ENCODE measurements at places on chromosomes 12 and 14.

DNA sequence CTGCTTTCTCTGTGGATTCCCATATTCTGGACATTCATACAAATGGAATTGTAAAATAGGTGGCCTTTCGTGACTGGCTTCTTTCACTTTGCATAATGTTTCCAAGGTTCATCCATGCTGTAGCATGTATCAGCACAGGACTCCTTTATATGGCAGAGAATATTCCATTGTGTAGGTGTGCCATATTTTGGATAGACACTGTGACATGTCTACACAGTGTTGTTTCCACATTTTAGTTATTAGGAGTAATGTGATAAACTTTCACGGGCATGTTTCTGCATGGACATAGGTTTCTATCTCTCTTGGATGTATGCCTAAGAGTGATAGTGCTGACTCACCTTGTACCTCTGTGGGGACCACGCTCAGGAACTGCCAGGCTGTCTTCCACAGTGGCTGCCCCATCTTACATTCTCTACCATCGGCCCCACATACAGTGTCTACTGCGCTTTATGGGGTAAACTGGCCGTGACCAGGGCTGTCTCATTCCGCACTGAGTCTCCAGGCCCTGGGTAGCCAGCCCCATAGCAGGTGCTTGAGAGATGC, 7.1 kb upstream of the KRT84 start:
- DNase-seq, result no peak

DNA sequence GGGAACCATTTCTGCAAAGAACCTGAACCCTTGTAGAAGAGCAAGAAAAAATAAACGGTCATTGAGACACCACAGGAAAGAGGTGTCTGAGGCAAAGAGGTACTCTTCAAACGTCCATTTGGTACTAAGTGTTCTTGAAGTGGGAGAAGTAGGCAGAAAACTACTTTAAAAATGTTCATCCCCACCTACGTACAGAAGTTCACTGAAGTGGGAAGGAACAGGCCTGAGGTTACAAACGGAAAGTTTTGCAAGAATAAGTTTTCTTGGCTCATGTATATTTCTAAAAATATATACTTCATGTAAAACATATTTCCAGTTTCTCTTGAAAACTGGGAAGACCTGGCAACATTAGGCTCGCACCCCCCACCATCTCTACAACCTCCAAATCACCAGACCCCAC, 61.2 kb downstream of the STXBP6 start:
- no peak for DNase-seq

DNA sequence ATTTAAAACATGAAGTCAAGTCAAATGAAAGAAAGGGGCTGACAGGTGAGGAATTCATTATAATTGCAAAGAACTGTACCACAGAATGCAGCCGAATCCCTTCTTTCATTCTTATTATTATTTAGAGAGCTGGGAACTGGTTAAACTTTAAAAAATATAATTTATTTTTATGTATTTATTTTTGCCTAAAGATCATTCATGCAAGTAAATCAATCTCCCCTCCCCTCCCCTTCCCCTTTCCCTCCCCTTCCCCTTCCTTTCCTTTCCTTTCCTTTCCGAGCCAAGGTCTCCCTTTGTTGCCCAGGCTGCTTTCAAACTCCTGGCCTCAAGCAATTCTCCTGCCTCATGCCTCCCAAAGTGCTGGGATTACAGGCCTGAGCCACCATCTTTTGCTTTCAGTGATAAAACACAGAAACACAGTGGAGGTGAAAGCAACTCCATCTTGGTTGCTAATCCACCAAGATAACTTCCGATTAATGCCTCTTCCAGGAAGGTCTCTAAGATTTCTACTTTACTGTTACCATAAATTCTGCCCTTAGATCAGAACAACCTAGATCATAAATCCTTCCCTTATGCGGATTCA, 6.0 kb upstream of the UBC start:
- DNase-seq, result no peak

- no peak for DNase-seq
These were observed 3.8 kb downstream of the ETV6 start for GRCh38 chr12:11653215-11653753.

GRCh38 chr12:104207416-104208205, 8.0 kb upstream of the TXNRD1 start:
- DNase-seq, result no peak

DNA sequence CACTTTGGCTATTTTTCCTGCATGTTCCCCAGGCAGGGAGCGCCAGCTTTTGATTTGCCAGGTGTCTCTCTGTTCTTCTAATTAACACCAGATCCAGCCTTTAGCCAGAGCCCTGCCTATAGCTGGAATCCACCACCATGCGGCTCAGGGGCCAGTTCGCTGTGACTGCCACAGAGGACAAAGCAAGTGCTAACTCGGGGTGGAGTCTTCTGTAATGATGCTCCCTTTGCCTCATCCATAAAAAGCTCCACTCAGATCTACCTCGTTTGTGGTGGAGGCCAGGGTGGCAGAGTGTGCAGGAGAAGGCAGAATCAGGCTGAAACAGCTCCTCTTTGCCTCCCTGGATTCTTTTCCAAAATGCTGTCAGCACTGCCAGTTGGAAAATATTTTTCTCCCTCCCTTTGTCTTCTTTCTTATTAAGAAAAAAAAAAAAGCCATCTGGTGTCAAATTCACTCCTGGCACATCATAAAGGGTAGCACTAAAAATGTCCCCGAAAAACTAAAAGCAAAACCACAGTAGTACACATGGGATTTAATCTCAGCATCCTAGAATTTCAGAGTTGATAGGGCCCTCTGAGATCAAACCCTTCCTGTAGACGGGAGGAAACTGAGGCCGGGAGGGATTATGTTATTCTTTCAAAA, 18.0 kb upstream of the CTDSP2 start:
- DNase-seq, result no peak

DNA sequence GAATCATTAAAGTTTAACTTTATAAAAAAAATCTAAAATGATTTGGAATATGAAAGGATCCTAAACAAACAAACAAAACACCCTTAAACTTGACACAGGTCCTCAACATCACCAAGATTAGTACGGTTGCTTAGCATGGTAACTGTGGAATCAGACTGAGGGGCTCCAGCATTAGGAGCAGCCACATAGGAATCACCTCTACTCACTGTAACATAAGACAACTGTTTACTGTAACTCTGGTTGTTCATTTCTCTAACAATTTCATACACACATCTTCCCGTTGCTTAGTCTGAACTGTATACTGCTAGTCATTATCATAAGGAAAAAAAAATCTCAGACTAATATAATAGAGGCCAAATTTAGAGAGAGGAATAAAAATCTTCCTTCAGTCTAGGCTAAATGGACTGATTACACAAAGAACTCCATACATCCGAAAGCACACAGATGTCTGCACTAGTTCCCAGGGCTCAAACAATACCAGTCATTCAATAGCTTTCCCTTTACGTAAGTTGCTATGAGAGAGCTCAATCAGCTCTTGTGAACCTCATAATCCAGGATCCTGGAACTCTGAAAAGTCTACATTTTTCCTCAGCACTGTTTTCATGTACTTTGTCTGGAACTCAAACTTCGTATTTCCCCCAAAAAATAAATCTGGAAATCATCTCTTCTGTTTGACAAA, 26.0 kb downstream of the LRP6 start:
- no peak for DNase-seq

- no peak for DNase-seq
These were observed 36.7 kb downstream of the SPATS2 start for GRCh38 chr12:49403971-49404450.

DNA sequence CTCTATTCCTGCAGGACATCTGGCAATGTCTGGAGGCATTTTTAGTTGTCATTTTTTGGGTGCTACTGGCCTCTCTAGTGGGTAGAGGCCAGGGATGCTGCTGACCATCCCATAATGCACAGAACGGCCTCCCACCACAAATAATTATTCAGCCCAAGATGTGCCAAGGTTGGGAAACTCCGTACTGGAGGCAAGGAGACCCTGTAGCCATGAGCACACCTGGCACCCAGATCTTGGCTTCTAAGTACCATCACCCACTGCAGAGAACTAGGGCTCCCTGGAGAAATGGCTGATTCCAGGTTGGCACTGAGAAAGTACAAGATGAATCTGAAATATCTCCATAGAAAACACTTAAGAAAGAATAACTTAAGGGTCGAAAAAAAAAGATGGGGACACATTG, 81.7 kb downstream of the RBM19 start:
- DNase-seq, result no peak

- DNase-seq, result no peak
These were observed 30.8 kb upstream of the COL2A1 start for GRCh38 chr12:48034835-48035805.

- no peak for DNase-seq
These were observed 166.0 kb downstream of the RGS6 start for GRCh38 chr14:72098210-72098609.

- DNase-seq, result no peak
These were observed 300.1 kb downstream of the VRK1 start for GRCh38 chr14:97097296-97097695.

DNA sequence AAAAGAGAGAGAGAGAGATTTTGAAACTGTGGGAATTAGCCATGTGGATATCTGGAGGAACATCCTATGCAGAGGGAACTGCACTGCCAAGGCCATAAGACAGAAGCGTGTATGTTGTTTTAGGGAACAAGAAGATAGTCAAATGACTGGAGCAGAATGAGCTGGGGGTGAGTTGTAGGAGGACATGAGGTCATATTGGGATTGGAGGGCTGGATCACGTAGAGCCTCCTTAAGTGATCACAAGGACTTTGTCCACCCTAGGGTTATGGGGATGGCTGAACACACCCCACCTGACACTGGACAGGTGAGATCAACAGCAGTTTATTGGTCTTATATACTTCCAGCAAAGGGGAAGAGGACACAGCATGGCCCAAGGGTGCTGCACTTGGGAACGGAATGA, 8.2 kb upstream of the CGRRF1 start:
- no peak for DNase-seq

DNA sequence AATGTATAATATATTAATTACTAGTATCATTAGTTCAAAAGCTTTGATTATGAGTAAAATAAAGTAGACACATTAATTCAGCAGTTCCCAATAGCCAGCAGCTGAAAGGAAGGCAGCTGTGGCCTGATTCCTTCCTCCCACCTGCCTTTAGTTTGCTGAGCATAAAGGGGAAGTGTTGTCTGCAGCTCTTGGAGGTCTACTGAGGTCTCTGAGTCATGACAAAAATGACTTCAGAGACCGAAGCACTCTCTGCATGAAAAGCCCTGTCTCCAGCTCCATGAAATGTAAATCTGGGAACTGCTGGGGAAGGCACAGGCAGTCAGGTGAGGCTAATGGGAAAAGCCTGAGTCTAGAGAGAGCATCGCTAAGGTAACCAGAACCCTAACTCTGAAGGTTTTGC, 165.4 kb downstream of the NRXN3 start:
- DNase-seq, result peak; percentile 28

- no peak for DNase-seq
These were observed 33.0 kb upstream of the TSPAN9 start for GRCh38 chr12:3044141-3044630.

DNA sequence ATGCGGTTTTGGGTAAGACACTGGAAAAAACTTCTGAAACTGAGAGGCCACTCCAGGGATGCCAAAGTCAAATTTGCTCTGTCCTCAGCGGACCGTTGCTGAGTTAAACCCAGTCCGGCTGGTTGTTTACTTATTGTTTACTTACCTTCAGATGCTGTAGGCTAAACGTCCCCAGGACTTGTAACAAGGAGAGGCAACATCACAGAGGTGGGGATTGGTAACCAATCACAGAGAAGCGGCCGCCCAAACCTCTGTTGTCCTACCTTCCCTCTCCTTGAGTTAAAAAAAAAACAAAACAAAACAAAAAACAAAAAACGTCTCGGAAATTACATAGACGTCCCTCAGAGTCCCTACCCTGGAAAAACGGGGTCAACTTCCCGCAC, 380 bp downstream of the ANO2 start:
- DNase-seq, result no peak

DNA sequence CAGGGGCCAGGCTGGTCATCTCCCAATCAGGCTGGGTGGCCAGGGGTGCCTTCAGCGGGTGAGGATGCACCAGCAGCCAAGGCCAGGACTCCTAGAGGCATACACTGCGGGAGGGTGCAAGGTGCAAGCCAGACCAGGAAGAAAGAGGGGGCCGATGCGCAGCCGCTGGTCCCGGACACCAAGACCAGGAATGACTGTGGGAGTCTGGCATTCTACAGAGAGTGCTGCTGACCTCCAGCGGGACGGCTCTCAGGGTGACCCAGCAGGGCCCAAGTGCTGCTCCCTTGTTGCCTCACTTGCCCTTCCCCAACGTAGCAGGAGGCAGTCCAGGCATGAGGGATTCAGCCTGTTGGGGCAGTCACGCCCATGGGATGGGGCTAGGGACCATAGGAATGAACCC, 35.8 kb downstream of the DEGS2 start:
- no peak for DNase-seq

- no peak for DNase-seq
These were observed 2.5 kb downstream of the SLC7A7 start for GRCh38 chr14:22812744-22813143.

GRCh38 chr12:82090165-82090564, 268.0 kb downstream of the CCDC59 start:
- no peak for DNase-seq

GRCh38 chr12:102966200-102966863, 8.9 kb downstream of the ASCL1 start:
- no peak for DNase-seq

- no peak for DNase-seq
These were observed 318.4 kb downstream of the SLC6A15 start for GRCh38 chr12:84594157-84594556.

DNA sequence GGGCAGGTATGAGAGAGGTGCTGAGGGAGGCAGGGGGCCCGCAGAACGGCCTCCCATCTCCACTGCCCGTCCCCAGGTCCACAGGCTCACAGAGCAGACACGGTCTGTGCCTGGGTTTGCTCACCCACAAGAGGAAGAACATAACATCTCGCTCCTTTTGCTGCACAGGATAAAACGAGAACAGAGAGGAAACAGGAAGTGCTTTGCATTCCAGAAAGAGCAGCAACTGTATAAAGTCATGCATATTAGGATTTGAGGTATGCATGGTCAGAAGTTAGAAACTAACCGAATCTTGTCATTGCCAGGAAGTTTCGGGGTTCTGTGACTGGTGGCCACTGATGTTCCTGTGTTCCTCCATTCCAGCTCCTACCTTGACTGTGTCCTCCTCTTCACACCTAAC, 25.0 kb downstream of the NTF3 start:
- no peak for DNase-seq

DNA sequence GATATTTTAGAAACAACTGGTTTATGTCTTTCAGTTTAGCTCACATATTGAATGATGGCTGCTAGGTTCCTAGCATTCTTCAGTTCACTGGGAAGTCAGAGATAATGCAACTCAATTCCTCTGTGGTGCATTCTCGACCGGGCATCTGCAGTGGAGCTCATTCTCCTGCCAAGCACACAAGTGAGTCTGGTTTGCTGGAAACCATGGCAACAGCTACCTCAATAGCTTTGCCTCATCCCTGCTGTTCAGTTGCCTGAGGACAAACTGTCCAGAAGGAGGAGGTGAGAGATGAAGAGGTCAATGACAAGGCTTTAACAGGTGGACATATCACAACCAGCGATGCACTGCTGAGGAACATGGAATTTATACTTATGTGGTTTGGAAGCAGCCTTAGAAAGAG, 816.9 kb downstream of the AACS start:
- no peak for DNase-seq
